ENCODE measurements at places on chromosomes 1 and 21.
A peak's percentile ranks its signal among the peaks of the same experiment; 100 is the strongest.

DNA sequence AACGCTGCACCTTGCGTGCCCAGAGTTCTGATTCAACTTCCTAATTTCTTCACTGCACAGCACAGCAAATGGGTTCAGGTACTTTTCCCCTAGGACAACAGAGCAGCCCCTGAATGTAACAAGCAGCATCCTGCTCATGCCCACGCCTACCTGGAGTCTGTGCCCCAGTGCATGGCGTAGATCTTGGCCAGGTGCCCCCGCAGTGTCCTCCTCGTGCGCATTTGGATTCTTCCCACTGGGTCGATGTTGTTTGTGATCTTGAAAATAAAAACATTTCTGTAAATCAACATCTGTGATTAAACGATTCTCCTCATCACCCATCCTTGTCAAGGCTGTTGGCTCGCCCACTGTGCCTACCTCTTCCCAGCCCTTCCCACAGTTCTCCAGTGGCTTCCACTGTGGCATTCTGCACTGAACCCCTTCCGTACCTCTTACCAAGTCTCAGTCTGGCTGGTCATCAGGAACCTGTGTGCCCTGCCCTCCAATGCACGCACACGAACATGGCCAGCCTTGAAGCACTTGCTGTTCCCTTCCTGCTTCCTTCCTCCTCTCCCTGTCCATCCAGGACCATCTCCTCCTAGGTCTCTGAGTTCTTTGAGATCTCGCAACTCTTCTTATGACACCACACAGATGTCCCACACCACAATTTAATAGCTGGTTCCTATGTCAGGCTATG lies 37.5 kb upstream of the NADK start:
- no peak for DNase-seq

GRCh38 chr1:22545141-22545540 lies 18.1 kb upstream of the EPHA8 start:
- no peak for DNase-seq

GRCh38 chr1:237878406-237878805 lies 12.3 kb downstream of the ZP4 start:
- no peak for DNase-seq

GRCh38 chr1:169109561-169110134 lies 3.2 kb downstream of the ATP1B1 start:
- no peak for DNase-seq

GRCh38 chr1:90387805-90388204 lies 329.3 kb downstream of the BARHL2 start:
- DNase-seq, result no peak

DNA sequence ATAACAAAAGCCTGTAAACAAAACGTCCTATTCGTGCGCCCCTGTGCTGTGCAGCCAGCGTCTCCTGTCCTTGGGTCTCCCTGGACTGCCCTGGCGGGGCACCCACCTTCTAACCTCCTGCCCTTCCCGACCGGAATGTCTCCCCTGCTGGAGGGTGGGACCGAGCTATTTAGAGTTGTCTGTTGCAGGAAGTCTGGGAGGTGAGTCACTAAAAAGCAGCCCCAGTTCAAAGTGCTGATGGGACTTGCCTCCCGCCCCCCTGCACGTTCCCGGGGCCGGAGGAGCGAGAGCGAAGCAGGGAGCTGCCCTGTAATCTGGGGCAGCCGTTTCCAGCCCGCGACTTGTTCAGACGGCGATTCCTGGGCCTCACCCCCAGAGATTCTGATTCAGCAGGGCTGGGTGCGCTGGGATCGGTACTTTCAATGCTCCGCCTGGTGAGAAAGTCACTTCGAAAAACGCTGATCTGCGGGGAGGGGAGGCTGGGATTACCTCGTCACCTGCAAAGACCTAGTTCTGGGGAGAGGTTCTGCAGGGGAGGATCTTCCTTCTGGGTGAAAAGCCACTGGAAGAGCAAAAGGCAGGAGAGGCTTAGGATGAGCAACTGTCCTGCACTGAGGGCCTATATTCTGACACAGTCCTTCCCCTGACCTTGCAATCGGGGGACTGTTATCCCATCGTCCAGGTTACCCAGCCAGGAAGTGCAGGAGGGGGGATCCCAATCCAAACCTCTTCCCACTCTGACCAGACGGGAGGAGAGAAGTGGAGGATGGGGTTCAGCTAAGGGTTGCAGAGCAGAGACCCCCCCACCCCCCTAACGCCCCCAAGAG lies 1.2 kb upstream of the DHRS3 start:
- peak; percentile 55 for DNase-seq

DNA sequence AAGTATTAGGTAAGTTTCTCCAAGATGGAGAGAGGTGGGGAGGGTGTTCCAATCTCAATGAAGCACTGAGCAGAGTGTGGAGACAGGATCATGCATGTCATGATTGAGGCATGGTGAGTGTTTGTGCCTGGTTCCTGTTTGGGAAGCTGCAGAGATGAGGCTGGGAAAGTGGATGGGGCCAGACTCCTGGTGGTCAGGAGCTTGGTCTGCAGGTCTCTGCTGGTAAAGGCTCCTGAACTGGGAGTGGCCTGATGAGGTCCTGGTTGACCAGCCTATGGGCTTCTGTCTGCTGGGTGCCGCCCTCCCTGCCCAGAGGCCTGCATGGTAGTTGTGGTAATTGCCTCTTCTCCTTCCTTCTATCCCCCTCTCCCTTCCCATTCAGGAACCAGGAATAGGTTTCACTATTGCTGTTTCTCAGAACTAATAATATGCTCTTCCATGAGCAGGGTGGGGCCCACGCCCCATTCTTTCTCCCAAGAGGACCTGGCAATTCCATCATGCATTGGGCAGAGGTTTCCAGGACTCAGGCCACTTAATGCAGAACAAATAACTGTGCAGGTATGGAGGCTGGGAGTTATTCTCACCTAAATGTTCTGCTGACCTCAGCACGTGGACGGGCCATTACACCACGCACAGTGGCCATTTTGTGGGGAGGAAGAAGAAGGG lies 24.5 kb downstream of the PROK1 start:
- no peak for DNase-seq

DNA sequence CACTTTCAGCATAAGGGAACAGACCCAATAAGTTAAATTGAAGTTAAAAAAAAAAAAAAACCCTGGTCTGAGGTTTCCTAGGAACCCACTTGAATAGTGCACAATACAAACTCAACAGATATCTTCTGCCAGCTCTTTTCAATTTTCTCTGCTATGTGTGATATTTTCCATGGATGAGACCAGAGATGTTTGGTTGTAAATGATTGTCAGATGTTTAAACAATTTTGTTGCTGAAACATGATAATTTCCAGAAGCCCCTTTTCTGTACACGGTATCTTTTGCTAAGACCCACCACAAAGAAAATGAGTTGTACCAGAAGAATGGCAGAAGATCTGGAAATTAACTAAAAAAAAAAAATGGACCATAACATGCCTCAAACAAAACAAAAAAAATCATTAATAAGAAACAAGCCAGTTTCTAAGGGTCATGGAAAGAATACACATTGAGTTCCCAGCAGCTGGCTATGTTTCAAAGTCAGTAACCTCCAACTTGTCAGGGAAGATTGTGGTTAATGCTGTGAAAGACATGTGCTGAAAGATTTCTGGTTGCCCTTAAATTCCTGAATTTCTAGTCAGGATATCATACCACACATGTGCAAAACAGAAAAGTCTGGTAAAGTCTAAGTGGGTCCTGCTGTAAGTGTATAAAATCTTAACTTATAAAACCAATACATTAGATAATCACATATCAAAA lies 35.6 kb upstream of the MGST3 start:
- no peak for DNase-seq

GRCh38 chr1:1861339-1861730 lies 29.6 kb downstream of the GNB1 start:
- DNase-seq, result peak; percentile 10

- DNase-seq, result no peak
These were observed 3.4 kb downstream of the PLA2G2D start for GRCh38 chr1:20115916-20116315.

- DNase-seq, result no peak
These were observed 275.2 kb upstream of the C1orf105 start for GRCh38 chr1:172145231-172145651.

- no peak for DNase-seq
These were observed 871 bp downstream of the SLFNL1 start for GRCh38 chr1:41020654-41021053.

DNA sequence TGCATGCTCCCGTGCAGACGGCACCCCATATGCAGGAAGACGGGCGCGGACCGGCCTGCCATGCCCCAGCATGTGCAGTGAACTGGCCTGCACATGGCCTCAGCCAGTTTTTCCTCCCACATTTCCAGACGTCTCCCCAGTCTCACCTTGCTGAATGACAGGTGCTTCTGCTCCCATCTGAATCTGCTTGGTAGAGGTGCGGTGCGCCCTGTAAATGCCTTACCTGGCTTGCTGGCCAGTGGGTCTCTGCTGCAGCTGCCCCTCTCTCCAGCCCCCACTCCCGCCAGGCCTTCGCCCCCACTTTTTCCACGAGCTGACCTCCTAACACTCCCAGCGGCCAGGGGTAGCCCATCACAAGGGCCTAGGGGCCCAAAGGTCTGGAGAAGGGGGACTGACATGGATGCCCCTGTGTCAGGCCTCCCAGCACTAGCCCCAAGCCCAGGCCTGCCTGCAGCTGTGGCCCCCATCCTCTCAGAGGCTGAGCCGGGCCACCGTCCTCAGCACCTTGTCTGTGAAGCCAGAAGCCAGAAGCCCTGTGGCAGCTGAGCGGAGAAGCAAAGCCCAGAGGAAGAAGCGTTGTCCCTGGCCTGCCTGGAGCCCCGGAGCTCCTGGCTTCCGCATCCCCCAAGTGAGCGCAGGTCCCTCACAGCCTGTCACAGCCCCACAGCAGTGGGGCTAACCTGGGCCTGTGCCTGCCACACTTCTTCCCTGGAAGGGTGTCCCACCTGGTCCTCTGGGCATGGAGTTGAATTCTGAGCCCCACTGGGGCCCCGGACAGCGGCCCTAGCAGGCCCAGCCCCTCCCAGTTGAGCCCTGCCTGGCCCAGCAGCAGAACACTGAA lies 3.7 kb upstream of the SLC19A1 start:
- DNase-seq, result no peak

DNA sequence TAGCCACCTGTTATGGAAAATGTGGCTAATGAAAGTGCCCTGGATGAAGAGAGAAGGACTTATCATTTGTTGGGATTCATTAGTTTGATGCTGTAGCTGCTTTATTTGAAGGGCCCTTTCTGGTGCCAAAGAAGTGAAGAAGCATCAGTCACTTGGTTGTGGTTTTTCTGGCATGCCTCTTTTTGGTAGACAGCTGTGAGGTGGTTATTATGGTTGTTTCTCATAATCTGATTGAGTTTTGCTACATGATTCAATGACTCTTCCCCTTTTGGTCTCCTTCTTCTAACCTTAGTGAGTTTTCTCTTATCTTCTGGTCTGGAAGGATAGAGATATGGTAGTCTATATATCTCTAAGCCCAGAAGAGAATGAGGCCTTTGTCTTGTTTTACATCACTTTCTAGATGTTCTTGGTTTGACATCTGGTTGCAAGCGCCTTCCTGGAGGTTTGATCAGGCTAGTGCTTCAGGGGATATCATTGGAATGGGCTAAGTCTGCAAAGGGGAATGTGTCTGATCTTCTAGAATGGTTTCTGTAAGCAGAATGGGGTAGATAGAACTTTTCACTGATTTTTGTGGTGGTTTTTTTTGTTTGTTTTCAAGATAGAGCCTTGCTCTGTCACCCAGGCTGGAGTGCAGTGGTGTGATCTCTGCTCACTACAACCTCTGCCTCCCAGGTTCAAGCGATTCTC lies 26.0 kb downstream of the ARID1A start:
- no peak for DNase-seq

GRCh38 chr1:91752324-91752723 lies 133.6 kb downstream of the TGFBR3 start:
- peak; percentile 24 for DNase-seq

- no peak for DNase-seq
These were observed 68.1 kb upstream of the AK4 start for GRCh38 chr1:65079941-65080340.

- no peak for DNase-seq
These were observed 167.3 kb downstream of the PDE4B start for GRCh38 chr1:65959896-65960567.

DNA sequence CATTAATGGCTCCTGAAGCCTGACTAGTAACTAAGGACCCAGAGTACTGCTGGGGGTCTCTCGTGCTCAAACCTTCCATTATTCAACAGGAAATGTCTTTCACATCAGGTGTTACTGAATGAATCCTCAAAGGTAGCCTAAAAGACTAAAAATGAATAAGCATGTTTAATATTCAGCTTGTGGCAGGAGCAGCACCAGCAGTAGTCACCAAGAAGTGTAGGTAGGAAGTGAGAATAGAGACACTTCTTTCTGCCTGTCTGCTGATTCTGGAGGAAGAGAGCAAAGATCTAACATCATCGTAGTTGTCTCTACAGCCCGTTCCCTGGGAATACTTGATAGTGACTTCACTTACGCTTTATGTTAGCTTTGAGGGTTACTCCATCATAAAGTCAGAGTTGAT lies 7.6 kb upstream of the SLC30A1 start:
- DNase-seq, result no peak

- DNase-seq, result no peak
These were observed 28.5 kb downstream of the SLC37A1 start for GRCh38 chr21:42542196-42542595.

GRCh38 chr21:42201615-42202161 lies 17.3 kb upstream of the ABCG1 start:
- DNase-seq, result no peak

- DNase-seq, result no peak
These were observed 243.0 kb downstream of the PDE4B start for GRCh38 chr1:66035616-66036245.

- DNase-seq, result no peak
These were observed 1.1 kb upstream of the TRPM2 start for GRCh38 chr21:44352253-44352860.

DNA sequence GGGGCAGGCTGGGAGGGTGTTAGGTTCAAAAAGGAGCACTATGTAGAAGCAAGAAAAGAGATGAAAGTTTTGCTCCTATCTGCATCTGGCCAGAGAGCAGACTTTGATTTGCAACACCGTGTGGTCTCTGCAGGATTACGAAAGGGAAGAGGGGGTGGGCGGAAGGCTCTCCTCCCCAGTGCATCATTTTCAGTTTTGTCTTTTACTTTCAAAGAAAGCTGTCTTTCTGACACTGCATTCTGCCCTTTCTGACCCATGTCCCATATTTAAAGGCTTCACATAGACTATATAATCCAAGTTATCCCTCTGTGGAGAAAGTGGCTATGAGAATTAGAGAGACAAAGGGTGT lies 126.5 kb downstream of the RHOU start:
- peak; percentile 51 for DNase-seq

DNA sequence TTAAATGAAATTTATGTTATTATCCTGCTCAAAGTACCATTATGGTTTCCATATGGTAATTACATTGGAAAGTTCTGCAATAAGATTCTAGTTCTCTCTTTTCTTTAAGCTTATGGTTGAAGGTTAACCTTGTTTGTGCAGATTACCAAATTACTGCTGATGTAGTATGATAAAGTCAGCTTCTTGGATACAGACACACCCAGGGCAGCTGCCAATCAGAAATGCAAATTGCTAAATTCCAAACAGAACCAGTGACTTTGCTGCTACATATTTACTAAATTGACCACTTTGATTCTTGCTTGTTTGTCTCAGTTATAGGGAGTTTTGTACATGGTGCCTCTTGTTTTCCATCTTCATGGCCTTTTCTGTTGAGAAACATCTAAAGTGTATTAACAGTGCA lies 26.5 kb downstream of the GNAT2 start:
- no peak for DNase-seq

GRCh38 chr1:35188578-35189392 lies 4.2 kb downstream of the SFPQ start:
- DNase-seq, result no peak
